ENCODE measurements at places on chromosomes 1 and 21. TPM values are rescaled to one million over a fixed set of nuclear protein-coding genes. Genes with fewer than 3 reads are reported as not detected.

SYT14 gene
- 0.57 TPM for polyA plus RNA-seq

VAMP4 gene
- 21.2 TPM for polyA plus RNA-seq

GJB4 gene
- polyA plus RNA-seq, result 0.25 TPM

AGT gene
- 42.2 TPM for polyA plus RNA-seq

CRB1 gene
- 3.3 TPM for polyA plus RNA-seq

CLIC6 gene
- 2.3 TPM for polyA plus RNA-seq

PTPRU gene
- 13.1 TPM for polyA plus RNA-seq

AIRE gene
- polyA plus RNA-seq, result 0.42 TPM

MPZ gene
- polyA plus RNA-seq, result 3.5 TPM

RABIF gene
- 11.8 TPM for polyA plus RNA-seq

BNIPL gene
- polyA plus RNA-seq, result 3.4 TPM

A3GALT2 gene
- polyA plus RNA-seq, result not detected

ADAMTSL4 gene
- 10.4 TPM for polyA plus RNA-seq

GBP4 gene
- polyA plus RNA-seq, result 9.7 TPM

PRDM16 gene
- polyA plus RNA-seq, result 7.3 TPM

LMX1A gene
- not detected for polyA plus RNA-seq

DESI2 gene
- 50.4 TPM for polyA plus RNA-seq

EXO5 gene
- 14.3 TPM for polyA plus RNA-seq

PPIAL4G gene
- 0.13 TPM for polyA plus RNA-seq

CORT gene
- 2.6 TPM for polyA plus RNA-seq

MXRA8 gene
- 147 TPM for polyA plus RNA-seq

FCER1A gene
- polyA plus RNA-seq, result 0.37 TPM

PYHIN1 gene
- polyA plus RNA-seq, result 0.15 TPM

CSF1 gene
- 7.1 TPM for polyA plus RNA-seq

FMO2 gene
- polyA plus RNA-seq, result 1.1 TPM

NUAK2 gene
- 9.3 TPM for polyA plus RNA-seq

MX2 gene
- polyA plus RNA-seq, result 1.9 TPM

FAM177B gene
- not detected for polyA plus RNA-seq

LIPI gene
- polyA plus RNA-seq, result 0.38 TPM

UTS2 gene
- not detected for polyA plus RNA-seq

NGF gene
- polyA plus RNA-seq, result 1.8 TPM

CYP4B1 gene
- 2.2 TPM for polyA plus RNA-seq

GRHL3 gene
- polyA plus RNA-seq, result 4.6 TPM

HOOK1 gene
- polyA plus RNA-seq, result 83.2 TPM

CLCNKB gene
- polyA plus RNA-seq, result 37.2 TPM

TTC34 gene
- 1.3 TPM for polyA plus RNA-seq

TMEM39B gene
- polyA plus RNA-seq, result 19.8 TPM

Data from left kidney (tissue), 8 donors.